ENCODE measurements at places on chromosomes 11 and 22.

GRCh38 chr11:127452533-127452932 lies 452.0 kb upstream of the KIRREL3 start:
- no peak for DNase-seq

GRCh38 chr11:48261600-48261999 lies 2.1 kb upstream of the OR4X1 start:
- no peak for DNase-seq

DNA sequence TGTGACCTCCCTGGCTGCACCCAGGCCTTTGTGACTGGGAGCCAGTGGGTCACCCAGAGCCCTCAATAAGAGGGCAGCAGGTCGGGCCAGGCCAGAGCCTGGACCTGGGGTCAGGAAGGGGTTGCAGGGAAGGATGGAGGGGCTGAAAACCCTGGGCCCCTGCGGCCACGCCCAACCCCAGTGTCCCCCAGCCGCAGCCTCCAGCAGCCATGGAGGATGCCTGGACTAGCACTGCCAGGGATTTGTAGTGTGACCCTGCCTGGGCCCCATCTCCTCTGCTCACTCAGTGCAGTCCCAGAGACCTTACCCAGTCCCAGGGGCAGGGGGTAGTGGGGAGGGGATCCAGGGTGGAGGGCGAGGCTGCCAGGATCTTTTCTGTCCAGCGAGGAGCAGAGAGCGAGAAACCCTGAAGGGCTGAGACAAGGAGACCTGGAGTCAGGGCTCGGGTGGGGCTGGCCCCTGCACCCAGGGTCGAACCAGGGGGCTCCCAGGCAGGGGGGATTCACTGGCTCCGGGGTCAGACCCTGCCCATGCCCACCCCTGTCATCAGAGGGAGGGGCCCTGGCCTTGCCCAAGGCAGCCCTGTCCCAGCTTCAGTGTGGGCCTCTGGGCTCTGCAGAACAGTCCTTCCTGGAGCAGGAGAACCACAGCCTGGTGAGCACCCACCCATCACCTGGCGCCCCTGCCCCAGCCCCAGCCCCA lies 187.5 kb downstream of the IGLL1 start:
- no peak for DNase-seq

- no peak for DNase-seq
These were observed 3.7 kb upstream of the MS4A2 start for GRCh38 chr11:60084631-60085273.

Data from fibroblast of mammary gland (primary cell).